ENCODE measurements at places on chromosomes 3 and 15. TPM values are rescaled to one million over a fixed set of nuclear protein-coding genes. Genes with fewer than 3 reads are reported as not detected.

WDR72 gene
- total RNA-seq = 0.60 TPM

GRCh38 chr3:143002083-143002712 lies 828 bp downstream of the U2SURP start:
- peak; percentile 47 for DNase-seq
- no peaks in the 10 kb centered on the region for H3K27me3 ChIP-seq
- H3K4me3 ChIP-seq = peak overlapping the region; percentile 90
- peaks cover 63% of the 10 kb centered on the region for H3K4me1 ChIP-seq

- H3K4me3 ChIP-seq = no peak overlapping the region
- H3K4me1 ChIP-seq = peaks cover 86% of the 10 kb centered on the region
- no peaks in the 10 kb centered on the region for H3K36me3 ChIP-seq
- DNase-seq = no peak
- H3K27ac ChIP-seq = peak overlapping the region; percentile 43
Observed at GRCh38 chr15:40451527-40452158, 10.9 kb downstream of the BAHD1 start.

USP13 gene
- 15.9 TPM for total RNA-seq

CCR3 gene
- not detected for total RNA-seq

GRCh38 chr3:21989341-21990042 lies 238.5 kb upstream of the ZNF385D start:
- DNase-seq = no peak
- H3K4me1 ChIP-seq = no peaks in the 10 kb centered on the region
- no peaks in the 10 kb centered on the region for H3K36me3 ChIP-seq
- no peak overlapping the region for H3K4me3 ChIP-seq

- H3K4me1 ChIP-seq = peaks cover 40% of the 10 kb centered on the region
- H3K4me3 ChIP-seq = no peak overlapping the region
- H3K27me3 ChIP-seq = no peaks in the 10 kb centered on the region
- peak overlapping the region; percentile 62 for H3K27ac ChIP-seq
- no peak for DNase-seq
Observed at GRCh38 chr3:57076422-57076951, 16.0 kb downstream of the SPATA12 start.

- H3K27ac ChIP-seq = no peak overlapping the region
- no peaks in the 10 kb centered on the region for H3K4me1 ChIP-seq
- no peak overlapping the region for H3K4me3 ChIP-seq
- H3K27me3 ChIP-seq = no peaks in the 10 kb centered on the region
- no peaks in the 10 kb centered on the region for H3K36me3 ChIP-seq
Observed at GRCh38 chr3:19877656-19878055, 56.4 kb downstream of the EFHB start.

GRCh38 chr3:197858133-197858532 lies 67.1 kb downstream of the LRCH3 start:
- H3K4me1 ChIP-seq = no peaks in the 10 kb centered on the region
- no peaks in the 10 kb centered on the region for H3K27me3 ChIP-seq
- no peak overlapping the region for H3K4me3 ChIP-seq

- H3K27ac ChIP-seq = no peak overlapping the region
- H3K4me1 ChIP-seq = no peaks in the 10 kb centered on the region
- H3K27me3 ChIP-seq = no peaks in the 10 kb centered on the region
Observed at GRCh38 chr15:96699871-96700401, 369.4 kb downstream of the NR2F2 start.

SYNPR gene
- total RNA-seq = not detected
